ENCODE measurements at places on chromosomes 6 and 20.

GRCh38 chr20:20979934-20980333, 126.2 kb downstream of the LINC00237 start:
- DNase-seq, result no peak

DNA sequence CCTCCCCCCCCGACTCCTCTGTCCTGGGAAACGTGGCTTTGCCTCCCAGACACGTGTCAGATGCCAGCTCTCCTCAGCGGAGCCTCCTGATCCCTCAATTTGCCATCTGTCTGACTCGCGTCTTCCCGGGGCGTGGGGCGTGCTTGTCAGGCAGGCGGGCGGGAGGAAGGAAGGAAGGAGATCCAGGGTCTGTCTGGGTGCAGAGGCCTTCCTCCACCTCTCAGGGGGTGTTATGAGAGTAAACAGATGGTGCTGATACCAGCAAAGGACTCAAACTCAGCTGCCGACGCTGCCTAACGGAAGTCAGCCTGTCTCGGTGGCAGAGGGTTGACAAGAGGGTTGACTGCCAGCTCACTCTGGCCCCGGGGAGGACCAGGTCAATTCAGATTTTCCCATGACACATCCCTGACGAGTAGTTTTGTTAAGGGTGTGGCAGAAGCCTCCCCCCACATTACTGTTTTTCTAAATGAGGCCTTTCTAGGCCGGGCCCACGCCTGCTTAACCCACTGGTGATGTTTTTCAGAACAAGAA, 17.0 kb downstream of the UQCC2 start:
- peak; percentile 78 for DNase-seq

DNA sequence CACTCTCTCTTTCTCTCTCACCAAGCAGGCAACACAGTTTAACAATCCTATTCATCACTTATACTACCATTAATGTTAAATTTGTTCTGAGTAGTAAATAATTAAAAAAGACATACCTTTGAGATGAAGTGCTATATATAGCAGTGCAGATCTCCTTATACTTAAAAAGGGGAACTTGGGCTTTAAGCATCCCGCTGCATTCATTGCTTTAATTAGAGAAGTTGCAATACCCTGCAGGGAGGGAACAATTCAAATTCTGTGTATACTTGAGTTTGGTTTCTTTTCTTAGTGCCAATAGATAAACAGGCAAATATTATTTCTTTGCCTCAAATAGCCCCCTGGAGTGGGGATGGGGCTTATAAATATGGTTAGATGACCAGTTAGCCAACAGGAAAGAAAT, 10.8 kb upstream of the ZBTB24 start:
- DNase-seq, result no peak

- no peak for DNase-seq
Observed at GRCh38 chr20:13449868-13450434, 188.8 kb downstream of the TASP1 start.

- no peak for DNase-seq
Observed at GRCh38 chr20:23059846-23060245, 10.4 kb upstream of the THBD start.

- no peak for DNase-seq
Observed at GRCh38 chr6:147164761-147165160, 39.5 kb upstream of the STXBP5 start.

GRCh38 chr6:54768494-54768893, 78.1 kb upstream of the FAM83B start:
- DNase-seq, result no peak

DNA sequence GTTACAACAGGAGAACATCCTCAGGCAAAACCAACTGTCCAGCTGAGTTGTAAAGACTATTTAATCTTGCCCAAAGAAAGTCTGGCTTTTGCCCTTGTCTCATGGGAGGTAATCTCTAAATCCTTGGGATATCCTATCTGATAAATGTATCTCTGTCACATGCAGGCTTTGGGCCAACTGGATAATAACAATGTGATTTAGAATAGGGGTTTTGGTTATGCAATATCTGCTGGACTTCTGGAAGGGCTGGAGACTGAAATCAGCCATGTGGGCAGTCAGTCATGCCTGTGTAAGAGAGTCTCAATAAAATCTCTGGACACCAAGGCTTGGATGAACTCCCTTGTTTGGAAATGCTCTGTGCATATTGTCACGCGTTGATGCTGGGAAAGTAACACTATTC, 56.3 kb upstream of the PRL start:
- DNase-seq, result no peak

DNA sequence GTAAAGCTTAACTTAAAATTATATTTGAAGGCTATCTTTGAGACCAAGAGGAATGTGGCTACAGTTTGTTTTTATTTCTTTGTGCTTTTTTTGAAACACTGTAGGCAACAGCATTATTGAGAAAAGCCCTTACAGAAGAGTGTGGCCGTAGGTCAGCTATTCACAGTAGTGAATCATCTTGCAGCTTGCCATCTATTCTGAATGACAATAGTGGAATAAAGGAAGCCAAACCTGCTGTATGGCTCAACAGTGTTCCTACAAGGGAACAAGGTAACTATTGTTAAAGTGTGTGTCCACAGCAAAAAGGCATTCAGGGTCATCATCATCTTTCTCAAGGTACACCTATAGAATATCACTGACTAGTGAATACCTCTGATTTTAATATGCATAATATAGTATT, 88.5 kb downstream of the KIZ start:
- DNase-seq, result no peak

DNA sequence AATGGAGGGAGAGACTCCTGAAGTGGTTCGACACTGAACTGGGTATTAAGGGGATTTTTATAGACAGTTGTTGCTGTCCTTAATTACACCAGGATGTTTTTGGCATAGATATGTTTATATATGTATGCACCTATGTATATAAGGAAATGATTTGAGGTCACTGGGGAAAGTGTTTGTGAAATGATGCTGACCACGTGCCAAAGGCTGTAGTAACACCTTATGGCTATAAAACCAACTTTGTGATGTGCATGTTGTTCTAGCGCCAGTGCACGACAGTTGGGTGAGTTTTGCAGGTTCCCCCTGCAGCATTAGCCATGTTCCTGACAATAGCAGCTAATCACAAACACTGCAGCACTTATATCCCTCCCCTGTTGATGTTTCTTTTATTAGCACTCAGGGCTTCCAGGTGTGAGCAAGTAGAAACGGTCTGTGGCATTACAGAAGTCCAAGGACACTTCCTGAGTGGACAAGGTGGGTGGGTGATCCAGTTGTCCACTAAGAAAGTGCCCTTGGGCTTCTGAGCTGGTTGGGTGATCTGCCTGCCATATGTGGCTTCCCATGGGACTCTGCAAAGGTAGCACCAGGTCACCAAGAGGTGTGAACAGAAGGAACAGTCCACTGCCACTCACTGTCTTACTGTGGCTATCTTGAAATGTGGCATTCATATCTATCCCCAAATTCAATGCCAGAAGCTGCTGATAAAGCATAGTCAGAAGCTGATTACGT, 63.0 kb upstream of the RBM24 start:
- DNase-seq, result no peak

DNA sequence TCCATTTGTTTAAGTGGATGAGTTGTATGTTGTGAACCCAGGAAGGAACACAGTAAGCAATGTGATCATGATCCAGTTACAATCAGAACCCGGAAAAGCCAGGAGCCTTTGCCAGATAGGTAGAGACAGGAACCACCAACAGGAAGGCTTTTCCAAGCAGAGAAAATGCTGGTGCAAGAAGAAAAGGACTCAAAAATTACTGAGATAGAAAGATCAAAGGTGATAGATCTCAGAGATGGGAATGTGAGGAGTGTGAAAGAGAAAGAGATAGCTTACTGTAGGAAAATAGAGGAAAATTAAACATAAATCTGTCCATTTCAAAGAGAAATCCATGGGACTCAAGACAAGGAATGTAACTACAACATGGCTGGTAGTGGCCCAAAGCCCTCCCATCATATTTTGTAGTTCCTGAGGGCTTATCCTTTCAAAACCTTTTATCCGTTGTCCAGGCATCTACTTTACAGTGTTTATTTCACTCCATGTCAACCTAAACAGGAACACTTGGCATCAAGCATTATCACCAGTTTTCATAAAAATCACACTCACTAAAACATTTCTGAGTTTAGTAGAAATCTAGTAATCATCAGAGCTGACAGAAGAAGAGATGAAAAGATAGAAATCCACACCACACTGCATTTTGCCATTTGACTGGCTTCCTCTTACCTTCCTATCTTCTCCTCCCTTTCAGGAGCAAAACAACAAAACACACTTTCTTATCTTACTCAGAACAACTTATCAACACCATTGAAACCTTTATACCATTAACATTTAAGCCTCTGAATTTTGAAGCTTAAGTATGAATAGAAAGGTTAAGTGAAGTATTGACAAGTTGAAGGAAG, 44.5 kb upstream of the STXBP5 start:
- DNase-seq, result no peak

- no peak for DNase-seq
Observed at GRCh38 chr20:46583411-46584214, 33.2 kb upstream of the OCSTAMP start.

DNA sequence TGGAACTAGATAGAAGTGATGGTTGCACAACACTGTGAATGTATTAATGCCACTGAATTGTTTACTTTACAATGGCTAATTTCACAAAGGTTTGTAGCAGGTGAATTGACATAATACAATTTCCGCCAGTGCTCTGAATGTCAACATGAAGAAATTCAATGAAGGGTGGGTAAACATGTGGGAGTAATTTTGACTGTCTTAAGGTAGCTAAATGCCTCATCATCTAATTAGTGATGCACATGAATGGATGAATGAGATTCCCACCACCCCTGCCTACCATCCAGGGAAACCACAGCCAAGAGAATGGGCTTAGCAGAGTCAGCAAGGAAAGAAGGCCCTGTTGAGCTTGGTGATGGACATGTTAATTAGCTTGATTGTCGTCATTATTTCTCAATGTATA, 275.3 kb downstream of the ALDH8A1 start:
- DNase-seq, result no peak

- DNase-seq, result no peak
Observed at GRCh38 chr6:32666420-32667300, at the start of gene HLA-DQB1. TSS of gene HLA-DQB1 (minus strand) at chr6:32666657. CDS start at chr6:32666607, 50 bp downstream.

DNA sequence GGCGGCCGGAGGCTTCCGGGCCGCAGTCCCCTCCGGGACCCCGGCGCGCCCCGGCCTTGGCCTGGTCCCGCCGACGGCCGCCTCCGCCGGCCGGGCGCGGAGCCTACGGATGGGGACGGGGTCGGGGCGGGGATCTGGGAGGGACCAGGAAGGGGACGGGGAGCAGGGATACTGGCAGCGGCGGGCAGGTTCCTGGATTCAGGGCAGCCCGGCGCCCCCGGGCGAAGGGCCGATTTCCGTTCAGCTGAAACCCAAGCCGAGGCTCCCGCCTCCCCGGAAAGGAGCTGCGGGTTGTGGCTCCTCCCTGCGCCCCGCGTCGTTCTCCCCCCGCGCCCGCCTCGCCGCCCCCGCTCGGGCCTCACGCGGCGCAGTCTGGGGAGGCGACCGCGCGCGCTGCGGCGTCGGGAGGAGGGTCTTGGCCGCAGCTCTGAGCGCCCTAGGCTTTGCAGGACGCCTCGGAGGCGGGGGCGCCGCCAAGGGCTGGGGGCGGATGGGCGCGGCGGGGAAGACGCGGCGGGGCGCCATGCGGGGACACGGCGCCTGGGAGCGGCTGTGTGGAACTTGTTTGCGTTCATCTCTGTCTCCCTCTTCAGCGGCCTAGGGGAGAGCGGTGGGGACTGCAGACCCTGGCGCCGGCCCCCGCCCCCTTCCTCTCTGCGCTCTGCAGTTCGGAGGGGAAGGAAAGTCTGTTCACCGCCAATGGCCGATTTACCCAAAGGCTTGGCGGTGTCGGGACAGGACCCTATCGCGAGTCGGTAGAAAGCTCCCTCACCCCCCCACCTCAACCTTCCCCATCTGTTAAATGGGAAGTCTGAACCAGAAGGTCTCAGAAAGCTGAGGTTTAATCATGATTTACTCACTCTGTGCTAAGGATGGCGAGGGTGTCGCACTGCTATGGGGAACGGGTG, 22.7 kb upstream of the TMEM181 start:
- DNase-seq, result no peak

- DNase-seq, result no peak
Observed at GRCh38 chr20:50891138-50891537, 40.1 kb downstream of the ADNP start.

- no peak for DNase-seq
Observed at GRCh38 chr6:136771306-136771705, 21.0 kb downstream of the MAP3K5 start.

DNA sequence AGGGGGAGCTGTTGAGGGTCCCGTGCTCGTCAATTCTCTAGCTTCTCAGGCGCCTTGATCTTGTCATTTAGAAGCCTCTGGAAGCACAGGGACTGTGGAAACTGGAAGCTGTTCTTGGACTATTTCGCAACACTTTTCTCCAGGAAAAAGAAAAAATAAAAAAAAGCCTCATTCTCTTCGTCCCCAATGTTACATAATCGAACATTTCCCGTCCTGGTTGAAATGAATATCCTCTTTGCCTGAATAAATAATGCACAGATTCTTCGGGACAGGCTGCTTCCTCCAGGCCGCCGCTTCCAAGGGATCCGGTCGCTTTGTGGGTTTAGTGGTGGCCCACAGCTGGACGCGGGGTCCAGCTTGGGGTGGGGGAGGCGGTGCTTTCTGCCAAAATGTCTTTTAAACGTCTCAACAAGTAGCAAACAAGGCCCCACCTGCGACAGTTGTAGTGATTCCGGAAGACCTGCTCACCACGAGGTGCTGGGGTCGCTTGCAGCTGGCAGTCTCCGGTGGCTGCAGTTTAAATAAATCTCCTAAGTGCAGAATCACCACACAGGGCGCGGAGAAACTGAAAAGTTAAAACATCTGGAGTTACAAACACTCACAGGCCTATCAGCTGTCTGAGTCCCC, 125.9 kb upstream of the ESR1 start:
- no peak for DNase-seq

DNA sequence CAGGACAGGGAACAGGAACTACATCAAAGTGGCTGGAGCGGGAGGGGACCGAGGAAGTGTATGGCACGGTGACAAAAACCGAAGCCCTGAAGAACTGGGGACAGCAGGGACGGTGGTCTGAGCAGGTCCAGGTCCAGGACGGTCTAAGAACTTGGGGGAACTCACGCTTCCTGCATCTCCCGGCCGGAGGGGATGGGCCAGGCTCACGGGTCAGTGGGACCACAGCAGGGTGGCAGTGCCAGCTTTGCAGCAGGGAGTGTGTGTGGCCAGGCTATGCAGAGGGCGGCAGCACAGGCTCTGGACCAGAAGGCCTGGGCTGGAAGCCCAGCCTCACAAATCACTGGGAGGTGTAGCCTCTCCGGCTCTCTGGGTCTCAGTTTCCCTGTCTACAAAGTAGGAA, 123.8 kb downstream of the BMP7 start:
- DNase-seq, result no peak

DNA sequence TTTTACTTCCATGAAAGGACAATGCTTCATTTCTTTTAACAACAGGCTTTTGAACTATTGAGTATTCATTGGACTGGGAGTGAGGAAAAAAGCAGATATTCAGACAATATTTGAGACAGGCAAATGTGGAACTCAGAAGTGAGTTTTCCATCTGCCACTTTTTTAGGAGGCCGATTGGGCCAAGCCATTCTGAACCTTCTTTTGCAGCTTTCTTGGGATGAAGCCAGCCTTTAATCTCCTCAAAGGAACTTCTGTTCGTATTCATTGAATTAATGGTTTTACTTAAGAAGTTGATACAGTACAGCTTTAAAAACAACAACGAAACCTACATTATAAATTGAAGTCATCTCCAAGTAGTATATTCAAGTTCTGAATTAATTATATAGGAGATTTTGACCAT, 187.1 kb upstream of the RNF217 start:
- DNase-seq, result no peak

- DNase-seq, result no peak
Observed at GRCh38 chr6:95581073-95581472, 3.7 kb downstream of the MANEA start.

GRCh38 chr6:88663801-88664200, 299.6 kb downstream of the RNGTT start:
- no peak for DNase-seq

Data from immature natural killer cell (primary cell).